ENCODE measurements at places on chromosomes 16 and 17.

GRCh38 chr17:65952586-65952985 is 239.3 kb downstream of the CEP112 start:
- DNase-seq, result no peak

DNA sequence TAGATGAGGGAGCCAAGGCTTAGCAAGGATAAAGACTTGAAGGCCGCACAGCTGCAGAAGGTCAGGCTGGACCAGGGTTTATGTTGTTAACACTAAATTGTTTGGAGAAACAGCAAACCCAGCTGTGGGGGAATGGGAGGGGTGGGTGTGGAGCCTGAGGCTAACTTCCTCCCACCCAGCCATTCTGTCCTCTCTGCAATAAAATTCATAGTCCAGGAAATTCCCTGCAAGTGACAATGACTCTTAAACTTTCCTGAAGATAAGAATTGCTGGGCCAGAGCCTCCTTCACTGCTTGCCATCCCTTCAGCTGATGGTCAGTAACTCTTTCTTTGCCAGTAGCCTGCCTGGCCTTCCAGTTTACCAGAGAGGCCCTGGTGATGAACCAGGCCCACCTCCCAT is 19.4 kb upstream of the ATP5MC1 start:
- DNase-seq, result no peak

GRCh38 chr16:66395806-66396555 is 29.5 kb downstream of the CDH5 start:
- DNase-seq, result no peak

- DNase-seq, result peak; percentile 33
These were observed 33.2 kb upstream of the ABCC11 start for GRCh38 chr16:48280546-48280945.

- peak; percentile 19 for DNase-seq
These were observed 20.7 kb downstream of the ACSF3 start for GRCh38 chr16:89114159-89114981.

DNA sequence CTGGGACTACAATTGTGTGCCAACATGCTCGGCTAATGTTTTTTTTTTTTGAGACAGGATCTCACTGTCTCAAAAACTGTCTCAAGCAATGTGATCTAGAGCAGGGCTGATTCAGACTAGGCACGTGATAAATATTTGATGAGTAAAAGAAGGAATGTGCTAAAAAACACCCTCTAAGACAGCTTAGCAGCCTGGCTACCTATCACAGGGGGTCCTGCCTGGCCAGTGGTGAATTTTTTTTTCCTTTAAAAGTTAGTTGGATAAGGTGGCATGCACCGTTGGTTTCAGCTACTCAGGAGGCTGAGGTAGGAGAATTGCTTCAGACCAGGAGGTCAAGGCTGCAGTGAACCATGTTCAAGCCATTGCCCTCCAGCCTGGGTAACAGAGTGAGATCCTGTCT is 14.8 kb upstream of the GPATCH8 start:
- no peak for DNase-seq

DNA sequence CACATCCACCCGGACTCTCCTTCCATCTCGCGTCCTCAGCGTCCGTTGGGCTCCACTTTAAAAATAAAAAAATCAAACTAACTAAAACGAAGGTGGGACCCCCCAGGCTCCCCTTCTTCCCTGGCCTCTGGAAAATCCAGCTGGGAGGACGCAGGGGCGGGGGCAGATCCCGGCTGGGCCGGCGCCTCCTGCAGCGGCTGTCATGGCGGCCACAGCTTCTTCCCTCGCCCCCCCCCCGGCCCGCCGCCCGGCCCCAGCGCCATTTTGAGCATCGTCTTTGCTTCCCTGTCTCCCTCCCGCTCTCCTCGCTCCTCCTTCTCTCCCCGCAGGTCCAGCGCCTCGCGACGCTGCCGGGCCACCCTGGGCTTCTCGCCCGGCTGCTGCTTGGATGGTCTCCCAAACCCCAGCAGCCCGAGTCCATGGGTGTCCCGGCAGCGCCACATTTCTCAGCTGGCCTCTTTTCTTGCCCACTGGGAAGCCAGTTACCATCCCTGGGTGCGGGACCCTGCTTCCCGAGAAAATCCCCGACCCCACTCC is 3.3 kb downstream of the HOXB2 start:
- DNase-seq, result no peak

DNA sequence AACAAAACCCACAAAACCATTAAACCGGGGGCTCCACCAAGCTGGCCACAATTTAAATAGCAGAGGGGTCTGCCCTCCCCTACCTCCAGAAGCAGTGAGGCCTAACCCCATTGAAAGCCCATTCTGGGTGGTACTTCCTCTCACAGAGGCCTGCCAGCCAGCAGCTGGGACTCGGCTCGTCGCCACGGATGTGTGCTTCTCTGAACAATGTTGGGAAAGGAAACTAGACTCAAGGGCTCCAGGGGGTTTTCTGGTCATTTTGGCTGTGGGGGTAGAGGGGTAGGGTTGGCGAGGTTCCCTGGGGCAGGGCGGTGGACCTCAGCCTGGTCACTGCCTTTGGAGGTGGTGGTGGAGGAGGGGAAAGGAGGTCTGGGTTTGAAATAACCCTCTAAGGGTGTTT is 4.7 kb upstream of the PLCG2 start:
- peak; percentile 46 for DNase-seq

DNA sequence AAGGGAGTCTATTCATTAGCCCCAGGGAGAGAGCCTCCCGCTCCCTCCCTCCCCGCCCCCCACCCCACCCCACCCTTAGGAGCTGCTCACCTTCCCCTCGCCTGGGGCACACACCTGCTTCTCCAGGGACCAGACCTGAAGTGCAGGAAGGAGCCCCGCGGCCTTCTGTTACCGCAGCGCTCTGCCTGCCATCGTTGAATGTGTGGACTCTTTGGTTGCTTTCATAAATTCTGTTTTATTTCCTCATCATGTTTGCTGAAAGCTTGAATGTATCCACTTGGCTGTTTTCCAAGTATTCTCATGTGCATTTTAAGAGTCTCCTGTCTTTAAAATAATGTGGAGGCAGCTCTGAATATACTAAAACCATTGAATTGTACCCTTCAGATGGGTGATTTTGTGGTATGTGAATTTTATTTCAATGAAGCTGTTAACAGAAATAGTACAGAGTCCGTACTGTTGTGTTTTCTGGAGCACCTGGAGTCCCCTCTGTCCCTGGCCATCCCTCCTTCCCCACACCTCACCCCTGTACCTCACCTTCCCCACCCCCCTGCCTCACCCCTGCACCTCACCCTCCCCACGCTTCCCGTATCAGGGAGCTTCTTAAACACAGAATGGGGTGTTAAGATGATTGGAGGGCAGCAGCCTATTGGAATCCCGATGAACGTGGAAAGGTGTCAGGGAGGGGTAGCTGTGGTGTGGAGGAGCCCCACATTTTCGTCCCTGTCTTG is 25.5 kb downstream of the RAB11FIP3 start:
- DNase-seq, result no peak

DNA sequence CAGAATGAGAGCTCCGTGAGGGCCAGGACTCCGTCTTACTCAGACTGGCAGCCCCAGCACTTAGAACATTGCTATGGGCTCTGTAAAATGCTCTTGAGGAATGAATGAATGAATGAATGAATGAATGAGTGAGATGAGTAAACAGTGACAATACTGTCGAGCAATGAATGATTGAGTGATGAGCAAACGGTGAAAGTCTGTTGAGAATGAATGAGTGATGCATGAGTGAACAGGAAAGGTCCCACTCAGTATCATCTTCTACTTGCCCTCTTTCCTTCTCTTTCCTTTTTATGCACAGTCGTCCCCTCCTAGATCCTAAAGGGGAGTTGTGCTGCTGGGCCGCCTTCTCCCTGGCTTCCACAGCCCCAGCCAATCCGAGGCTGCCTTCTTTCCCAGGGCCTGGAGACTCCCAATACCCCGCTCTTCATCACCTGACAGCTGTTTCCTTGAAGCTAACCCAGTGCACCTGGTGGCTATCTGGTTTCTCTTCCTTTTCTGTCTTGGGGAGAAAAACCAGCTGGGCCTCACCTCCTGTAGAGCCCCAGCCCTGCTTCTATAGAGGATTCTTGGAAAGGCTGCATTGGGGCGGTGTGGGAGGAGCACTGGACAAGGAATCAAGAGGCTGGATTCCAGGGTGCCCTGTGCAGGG is 32.7 kb upstream of the CACNG1 start:
- no peak for DNase-seq

GRCh38 chr17:40307001-40307730 is 1.8 kb upstream of the RARA start:
- DNase-seq, result no peak

- DNase-seq, result no peak
These were observed 282.9 kb upstream of the N4BP1 start for GRCh38 chr16:48892893-48893292.

DNA sequence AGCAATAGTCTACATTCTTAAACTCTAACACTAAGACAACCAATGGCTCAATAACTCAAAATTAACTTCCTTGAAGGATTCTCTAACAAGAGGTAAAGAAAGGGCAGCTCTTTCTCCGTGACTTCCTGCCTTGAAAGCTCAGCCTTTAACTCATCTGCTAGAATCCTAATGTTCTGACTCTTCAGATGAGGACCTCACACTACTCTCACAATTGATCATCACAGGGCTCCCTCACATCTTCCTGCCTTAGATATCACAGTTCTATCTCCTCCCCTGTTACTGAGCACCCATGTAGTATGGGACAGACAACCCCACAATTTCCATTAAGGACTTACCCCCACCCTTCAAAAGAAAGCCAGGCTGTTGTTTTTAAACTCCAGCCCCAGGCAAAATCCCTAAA is 33.5 kb downstream of the SMURF2 start:
- DNase-seq, result no peak

- DNase-seq, result no peak
These were observed 23.6 kb downstream of the RANBP10 start for GRCh38 chr16:67782567-67783352.

DNA sequence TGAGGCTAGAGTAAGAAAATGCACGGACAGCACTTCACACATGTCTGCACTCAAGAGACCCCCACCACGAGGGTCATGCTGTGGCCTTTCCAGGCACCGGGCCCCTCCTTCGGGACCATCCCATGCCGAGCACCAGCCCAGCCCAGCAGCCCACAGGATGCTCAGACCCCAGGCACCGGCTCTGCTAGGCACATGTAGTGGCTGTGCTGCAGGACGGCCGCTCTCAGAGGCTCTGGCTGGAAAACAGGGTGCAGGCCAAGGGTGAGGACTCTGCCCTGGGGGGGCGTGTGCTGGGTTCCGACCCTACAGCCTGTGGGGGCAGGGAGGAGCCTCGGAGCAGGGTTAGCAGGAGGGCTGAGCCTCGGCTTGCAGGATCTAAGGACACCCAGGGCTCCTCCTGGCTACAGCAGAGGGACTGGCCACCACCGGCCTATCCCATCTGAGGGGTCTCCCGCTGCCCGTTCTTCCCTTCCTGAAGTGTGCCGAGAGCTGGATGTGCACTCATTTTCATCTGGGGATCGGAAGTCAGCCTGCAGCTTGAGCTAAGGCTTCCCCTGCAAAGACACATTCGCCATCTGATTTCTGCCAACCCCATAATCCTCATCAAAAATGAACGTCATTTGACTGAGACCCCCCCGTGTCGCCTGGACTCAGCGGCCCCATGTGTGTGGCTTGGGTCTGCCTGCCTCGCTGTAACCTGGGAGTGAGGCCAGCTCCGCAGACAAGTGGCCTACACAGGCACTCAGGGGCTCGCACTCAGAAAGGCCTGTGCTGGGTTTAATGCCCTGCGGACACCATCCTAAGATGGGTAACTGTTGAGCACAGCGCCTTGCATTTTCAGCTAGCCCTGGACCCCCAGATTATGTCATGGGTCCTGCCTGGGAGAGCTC is 293.1 kb upstream of the FOXF1 start:
- no peak for DNase-seq

DNA sequence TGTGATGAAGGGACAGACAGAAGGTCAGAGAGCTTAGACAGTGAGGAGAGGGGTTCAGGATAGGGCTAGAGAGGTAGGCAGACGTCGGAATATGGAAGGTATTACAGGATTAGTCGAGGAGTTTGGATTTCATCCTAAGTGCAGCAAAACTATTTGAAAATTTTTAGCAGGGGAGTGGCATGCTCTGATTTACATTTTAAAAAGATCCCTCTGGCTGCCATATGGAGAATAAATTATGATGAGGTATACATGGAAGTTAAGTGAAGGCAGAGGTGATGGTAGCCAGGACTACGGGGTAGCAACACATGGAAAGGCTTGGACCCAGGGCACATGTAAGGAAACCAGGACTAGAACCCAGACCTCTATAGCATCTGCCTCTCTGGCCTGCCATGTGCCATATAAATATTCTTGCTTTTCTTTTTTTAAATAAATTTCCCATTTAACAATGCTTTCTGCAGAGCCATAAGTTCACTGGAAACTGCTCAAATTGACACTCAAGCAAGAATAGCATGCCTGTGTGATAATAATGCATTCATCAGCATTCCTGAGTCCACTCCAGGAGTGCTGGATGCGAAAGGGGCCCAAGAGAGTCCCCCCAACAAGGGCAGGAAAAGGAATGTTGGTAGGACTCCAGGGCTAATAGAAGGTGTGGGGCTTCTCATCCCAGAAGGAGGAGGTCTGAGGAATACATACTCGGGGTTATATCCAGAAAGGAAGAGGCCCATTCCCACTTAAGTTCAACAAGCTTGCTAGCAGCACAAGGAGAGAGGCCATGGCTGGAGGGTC is 78.2 kb downstream of the HLF start:
- no peak for DNase-seq

GRCh38 chr17:51611585-51611984 is 351.2 kb downstream of the UTP18 start:
- no peak for DNase-seq

DNA sequence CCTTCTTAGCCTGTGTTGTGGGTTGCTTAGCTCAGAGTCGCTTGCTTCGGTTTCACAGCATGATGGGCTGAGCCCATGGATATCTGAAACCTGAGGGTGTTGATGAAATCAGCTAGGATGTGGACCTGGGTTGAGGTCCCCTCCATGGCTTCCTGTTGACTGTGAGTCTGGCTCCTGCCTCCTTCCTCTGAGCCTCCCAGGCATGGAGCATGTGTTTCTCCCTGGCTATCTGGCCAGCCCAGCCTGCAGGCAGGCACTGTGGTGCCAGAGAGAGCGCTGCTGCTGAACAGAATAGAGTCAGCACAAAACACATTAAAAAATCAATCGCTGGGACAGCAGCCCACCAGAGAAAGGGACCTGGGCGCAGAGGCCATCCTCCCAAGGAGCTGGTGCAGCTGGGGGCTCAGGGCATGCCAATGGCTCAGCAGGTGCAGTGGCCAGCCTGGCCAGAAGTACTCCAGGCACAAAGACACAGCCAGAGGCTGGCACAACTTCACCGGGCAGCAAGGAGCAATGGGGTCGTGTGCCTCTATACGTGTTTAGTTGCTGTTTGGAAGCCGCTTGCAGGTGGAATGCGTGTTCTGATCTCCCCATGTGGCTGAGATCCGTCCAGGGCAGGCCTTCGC is 28.3 kb upstream of the GPRC5C start:
- peak; percentile 70 for DNase-seq

DNA sequence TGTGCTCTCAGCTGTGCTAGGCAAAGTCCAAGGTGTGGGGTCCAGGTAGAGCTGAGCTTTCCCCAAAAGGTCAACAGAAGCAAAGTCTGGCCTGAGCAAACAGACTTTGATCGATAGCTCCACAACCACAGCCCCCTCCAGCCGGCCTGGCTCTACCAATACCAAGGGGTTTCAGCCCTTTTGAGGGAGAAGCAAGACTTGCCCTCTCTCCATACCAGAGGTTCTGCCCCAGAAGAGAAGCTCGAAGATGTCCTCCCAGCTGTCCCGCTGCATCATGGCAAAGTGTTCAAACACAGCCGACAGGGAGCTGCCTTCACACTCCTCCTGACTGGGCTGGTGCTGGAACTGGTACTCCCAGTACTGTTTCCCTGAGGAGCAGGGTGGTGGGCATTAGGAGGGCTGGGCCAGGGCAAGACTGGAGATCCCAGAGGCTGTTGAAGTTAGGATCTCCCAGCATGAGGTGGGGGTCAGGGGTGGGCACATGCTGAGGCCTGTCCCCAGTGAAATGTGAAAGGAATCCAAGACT is 1.7 kb downstream of the VTN start:
- no peak for DNase-seq
